Immature natural killer cell (primary cell): ENCODE measurements at places on chromosomes 6 and 20.

DNA sequence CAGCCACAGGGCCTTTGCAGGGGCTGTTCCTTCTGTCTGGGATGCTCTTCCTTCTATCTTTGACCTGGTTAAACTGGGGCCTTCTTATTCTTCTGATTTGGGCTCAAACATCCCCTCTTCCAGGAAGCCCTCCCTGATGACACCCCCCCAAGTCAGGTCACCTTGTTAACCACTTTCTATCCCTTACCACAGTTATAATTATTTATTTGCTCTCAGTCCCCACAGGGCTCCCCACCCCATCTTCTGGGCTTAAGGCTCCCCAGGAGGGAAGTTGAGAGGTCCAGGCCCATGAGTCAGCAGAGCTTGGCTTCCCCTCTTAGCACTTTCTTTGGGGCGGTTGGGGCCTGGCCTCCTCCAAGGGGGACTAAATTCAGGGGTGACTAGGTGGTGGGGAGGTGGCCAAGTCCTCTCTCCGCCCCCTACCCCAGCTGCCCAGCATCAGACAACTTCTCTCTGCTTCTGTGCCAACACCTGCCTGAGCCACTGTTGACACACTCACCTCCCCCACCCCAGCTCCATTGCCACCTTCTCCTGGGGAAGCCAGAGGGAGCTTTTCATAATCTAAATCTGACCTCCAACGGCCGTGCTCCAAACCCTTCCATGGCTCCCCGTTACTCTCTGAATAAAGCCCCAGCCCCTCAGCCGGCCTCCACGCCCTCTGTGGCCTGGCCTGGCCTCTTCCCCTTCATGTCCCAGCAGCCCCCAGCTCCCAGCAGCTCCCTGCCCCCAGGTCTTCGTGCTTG, 70.0 kb downstream of the CEBPB start:
- DNase-seq = no peak

GRCh38 chr20:8855315-8855714, 213.6 kb upstream of the PLCB4 start:
- DNase-seq = no peak

DNA sequence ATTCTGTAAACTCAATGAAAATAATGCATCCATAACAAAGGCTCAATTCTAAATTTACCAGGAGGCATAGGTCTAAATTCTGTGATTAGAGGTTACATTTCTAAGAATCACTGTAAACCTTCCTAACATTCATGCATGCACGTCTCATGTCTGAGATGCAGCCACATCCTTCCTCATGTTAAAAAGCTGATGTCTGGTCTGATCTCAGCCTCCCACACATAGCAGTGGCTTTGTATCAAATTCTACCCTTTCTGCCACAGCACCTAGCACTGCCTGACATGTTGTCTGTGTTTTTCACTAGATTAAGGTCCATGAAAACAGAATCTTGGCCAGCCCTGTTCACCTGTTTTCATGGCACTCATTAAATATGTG, 171.1 kb downstream of the WDR27 start:
- DNase-seq = no peak

DNA sequence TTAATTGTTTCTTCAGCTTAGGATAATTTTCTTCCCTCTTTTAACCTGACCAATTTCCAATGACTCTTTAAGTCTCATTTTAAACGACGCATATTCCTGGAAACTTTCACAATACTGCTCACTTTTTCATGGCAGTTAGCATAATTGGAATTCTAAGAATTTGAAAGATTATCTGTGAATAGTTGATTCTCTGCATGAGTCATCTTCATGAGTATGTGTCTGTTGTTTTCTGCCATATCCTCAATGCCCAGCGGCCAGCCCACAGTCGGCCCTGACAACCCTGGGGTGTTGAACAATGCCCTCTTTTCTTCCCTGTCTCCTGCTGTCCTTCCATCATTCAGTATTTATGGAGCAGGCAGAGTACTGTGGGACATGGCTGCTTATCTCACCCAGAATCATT, 554.2 kb downstream of the CDH26 start:
- DNase-seq = no peak

DNA sequence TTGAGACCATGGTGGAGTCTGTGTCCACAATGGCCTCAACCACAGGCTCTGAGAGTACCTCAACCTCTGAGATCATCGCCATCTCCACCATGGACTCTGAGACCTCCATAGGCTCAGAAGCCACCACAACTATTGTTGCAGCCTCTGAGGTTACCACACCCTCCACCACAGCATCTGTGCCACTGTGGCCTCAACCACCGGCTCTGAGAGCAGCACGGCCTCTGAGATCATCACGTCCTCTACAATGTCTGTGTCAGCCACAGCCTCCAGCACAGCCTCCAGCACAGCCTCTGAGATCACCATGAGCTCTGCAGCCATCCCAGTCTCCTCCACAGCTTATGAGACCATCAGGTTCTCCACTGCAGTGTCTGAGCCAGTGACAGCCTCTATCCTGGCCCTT, 19.4 kb upstream of the MUC21 start:
- peak; percentile 61 for DNase-seq

- DNase-seq = no peak
These were observed 435.5 kb upstream of the NRSN1 start for GRCh38 chr6:23690453-23691049.

DNA sequence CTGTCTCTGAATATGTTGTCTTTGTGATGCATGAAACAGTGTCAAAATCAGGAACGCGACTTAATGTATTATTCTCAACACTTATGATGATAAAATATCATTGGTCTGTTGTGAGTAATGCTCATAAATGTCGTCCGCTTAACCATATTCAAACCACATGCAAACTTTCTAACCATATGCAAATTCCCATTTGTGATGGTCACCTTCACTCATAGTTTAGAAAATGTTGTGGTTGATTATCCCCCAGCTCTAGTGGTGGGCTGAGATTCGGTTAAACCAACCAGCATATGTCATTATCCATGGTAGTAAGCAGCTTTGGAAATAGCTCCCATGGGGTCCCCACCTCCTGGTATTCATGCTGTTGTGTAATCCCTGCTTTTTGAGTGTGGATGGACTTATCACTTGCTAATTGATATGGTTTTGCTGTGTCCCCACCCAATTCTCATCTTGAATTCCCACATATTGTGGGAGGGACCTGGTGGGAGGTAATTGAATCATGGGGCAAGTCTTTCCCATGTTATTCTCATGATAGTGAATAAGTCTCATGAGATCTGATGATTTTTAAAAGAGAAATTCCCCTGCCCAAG, 360.0 kb upstream of the TSHZ2 start:
- DNase-seq = no peak

DNA sequence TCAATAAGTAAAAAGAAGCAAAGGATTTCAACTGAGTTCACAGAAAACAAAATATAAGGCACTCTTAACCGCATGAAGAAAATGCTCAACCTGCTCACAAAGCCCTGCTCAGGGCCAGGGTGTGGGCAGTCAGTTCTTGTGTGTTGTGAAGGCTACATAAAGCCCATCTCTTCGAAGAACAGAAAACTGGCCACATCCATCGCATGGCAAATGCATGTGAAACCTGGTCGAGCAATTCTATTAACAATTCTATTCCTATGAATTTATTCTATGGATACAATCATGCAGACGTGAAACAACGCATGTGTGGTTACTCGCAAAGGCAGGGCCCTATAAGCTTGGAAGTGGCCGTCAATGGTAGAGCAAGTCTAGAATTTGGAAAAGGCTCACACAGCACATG, 110.5 kb downstream of the PSMB1 start:
- DNase-seq = no peak

DNA sequence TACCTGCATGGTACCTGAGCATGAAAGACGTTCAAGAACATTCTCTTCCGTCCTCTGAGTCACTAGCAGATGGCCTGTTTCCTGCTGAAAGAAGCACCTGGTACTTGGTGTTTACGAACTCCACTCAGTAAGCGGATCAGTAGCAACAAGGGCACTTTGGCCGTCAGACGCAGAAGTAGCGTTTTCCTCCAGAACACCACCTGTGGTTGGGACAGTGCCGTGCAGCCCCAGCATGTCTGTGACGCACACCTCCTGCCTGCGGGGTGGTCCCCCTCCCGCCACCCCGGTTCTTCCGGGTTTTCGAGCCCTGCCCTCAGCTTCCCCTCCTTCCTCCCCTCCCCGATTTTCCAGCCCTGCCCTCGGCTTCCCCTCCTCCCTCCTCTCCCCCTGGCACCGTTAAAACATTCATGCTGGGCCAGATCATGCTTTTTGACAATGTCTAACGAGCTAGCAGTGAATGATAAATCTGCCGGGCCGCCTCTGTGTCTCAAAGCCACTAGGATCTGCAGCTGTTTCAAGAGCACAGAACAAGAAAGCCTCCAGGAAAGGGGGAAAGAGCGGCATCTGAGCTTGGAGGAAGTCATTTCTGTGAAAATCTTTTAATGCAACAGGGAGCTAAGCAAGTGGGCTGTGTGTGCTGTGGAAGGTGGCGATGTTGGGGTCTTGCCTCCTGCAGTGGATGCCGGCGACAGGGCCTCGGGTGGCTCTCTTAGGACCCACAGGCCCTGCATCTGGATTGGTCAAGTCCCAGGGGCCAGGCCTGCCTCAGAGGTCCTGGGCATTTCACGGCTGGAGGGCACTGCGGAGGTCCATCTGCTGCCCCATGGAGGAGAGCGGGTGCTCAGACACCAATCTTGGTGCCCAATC, 207.9 kb downstream of the ERMARD start:
- DNase-seq = peak; percentile 50
